ENCODE measurements at places on chromosomes 5 and 9.

DNA sequence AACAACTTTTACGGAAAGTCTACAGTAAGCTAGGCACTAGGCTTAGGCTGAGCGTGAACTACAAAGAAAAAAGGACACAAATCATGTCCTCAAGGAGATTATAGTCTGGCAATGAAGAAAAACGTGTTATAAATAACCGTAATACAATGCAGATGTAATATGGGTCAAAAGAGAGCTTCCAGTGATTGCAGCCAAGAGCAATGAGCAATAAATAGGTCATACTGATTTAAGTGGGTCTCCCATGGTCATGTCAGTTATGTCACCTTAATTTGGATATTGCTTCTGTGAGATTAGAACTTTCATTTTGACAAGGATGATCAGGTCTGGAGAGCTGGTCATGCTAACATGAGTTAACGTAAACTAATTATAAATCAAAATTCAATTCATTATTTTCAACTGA lies 158.6 kb upstream of the GNA14 start:
- no peak for DNase-seq

- no peak for DNase-seq
Measured at GRCh38 chr5:68381060-68381459, 165.5 kb downstream of the PIK3R1 start.

DNA sequence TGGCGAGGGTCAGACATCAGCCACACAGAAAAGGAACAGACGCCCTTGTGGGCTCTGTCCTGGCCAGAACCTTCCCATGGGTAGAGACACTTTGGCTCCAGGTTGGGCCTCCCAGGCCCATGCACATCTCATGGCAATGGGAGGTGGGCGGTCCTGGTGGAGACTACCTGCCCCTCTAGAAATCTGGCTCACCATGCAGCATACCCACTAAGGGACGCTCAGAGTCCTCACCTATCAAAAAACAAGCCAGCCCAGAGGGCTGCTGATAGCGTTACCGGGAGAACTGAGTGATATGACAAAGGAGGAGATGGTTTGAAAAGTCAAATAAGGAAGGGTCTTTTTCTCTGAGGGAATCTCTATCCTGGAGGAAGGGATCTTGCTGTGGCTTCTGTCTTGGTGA lies 62.1 kb downstream of the C5orf15 start:
- DNase-seq, result no peak

GRCh38 chr5:77449981-77450380 lies 42.1 kb downstream of the WDR41 start:
- DNase-seq, result no peak

- no peak for DNase-seq
Measured at GRCh38 chr5:154444556-154445421, 1.0 kb upstream of the SAP30L start.

DNA sequence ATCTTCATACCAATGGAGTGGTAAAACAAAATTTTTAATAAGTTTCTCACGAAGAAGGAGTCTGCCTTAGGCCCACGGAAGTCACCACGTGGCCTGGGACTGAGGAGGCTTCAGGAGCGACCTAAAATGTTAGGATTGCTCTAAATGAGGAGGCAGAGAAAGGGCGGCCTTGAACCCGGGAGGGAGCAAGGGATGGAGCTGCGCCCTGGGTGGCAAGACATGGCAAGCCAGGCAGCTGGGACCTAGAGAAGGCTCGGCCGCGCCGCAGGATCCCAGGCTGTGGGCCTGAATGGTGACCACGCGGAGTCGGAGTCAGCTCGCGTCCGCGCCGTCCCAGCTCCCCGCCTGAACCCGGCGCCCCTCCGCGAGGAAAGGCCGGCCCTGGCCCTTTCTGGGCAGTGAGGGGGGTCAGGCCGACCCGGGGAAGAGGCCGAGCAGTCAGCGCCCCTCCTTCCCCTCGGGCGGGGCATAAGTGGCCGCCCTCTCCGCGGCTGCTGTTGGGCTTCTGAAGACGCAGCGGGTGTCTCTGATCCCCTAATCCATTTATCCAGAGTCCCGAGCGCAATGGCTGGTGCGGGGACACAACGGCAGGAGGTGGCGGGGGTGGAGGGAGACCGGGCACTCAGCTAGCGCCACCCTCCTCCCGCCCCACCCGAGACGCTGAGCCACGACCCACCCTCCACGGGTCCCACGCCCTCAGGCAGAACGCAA lies 10.6 kb downstream of the IRX1 start:
- no peak for DNase-seq

DNA sequence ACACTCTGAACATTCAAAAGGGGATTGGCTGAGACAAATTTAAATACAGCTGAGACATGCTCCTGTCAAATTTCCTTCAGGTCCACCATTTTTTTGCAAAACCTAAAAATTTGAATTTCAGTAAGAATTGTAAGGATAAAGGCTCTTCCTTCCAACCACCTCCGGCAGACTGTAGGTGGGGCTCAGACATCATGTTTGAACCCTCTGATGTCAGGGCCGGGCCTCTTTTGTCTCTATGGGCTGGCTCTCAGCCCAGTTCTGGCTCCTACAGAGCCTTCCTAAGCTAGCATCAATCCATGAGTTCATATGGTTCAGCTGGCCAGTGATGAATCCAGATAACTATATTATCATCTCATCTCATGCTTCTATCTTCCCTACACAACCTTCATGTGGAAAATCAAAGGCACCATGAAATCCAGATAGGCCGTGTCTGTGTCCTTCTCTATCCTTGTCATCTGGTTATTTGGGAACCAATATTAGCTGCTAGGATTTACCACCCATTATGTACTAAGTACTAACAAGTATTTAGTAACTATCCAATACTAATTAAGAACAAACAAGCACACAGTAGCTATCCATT lies 44.2 kb downstream of the NIPSNAP3B start:
- DNase-seq, result no peak

- no peak for DNase-seq
Measured at GRCh38 chr9:110217656-110218099, 9.7 kb upstream of the C9orf152 start.

DNA sequence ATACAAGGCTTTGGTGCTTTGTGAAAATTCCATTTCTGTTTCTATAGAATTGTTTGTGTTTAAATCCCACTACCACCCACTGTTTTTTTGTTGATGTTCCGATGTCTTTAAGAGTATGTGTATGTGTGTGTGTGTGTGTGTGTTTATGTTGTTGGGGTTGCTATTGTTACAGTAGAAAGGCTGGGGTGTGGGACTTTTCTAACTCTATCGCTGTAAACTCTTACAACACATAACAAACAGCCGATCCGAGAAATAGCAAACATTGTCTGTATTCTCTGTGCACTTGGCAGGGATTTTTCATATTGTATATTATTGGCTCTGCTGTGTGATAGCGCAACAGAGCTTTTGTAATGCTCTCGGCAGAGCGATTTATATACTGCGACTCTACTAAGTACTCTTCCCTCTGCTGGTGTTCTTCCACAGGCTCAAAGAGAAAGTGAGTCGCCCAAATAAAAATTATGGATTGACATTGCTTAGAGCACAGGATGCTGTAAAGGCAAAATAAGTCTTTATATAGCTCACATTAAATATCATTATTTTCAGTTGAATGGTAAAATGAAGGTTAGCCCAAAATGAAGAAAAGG lies 492.2 kb upstream of the ARRDC3 start:
- no peak for DNase-seq

- no peak for DNase-seq
Measured at GRCh38 chr5:72459913-72460312, 47.3 kb downstream of the ZNF366 start.

DNA sequence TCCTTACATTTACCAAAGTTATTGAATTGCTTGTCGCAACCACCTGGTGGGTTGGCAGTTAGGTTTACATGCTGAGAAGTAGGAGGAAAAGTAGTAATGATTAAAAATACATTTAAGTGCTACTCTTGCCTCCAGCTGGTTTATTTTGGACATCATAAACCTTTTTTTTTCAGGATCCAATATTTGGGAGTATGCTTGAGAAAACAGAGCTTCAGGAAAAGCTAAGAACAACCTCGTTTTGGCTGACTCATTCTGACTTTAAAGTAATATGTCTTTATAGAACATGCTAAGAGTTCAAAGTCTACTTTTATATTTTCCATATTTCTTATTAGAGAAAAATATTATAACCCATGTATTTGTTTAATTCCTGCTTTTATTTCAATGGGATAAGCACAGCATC lies 41.7 kb upstream of the BNC2 start:
- no peak for DNase-seq

DNA sequence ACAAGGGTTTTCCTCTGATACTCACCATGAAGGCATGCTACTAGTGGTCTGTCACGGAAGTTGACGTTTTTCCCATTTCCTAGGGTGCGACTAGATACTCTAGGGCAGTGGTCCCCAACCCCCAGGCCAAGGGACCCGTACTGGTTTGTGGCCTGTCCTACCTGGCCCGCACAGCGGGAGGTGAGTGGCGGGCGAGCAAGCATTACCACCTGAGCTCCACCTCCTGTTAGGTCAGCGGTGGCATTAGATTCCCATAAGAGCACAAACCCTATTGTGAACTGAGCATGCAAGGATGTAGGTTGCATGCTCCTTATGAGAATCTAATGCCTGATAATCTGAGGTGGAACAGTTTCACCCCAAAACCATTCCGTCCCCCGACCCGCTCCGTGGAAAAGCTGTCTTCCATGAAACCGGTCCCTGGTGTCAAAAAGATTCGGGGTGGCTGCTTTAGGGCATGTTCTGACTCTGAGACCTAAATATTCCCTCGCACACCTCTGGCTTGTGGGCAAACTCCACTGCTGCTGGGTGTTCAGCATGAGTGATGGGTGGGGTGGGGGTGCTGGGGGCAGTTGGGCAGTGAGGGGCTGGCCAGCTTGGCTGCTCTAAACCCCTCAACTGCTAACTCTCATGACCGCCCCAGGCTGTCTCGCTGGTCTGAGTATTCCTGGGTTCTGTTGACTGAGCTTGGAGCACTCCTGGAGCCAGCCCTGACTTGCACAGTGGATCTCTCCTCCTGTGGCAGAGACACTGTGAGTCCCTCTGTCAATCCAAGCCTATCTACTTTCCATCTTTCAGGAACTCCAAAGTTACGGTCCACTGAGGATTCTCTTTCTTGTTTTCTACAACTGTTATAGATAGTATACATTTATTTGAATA lies 78.3 kb upstream of the NEK6 start:
- DNase-seq, result no peak
